ENCODE measurements at places on chromosomes 5 and 9.

DNA sequence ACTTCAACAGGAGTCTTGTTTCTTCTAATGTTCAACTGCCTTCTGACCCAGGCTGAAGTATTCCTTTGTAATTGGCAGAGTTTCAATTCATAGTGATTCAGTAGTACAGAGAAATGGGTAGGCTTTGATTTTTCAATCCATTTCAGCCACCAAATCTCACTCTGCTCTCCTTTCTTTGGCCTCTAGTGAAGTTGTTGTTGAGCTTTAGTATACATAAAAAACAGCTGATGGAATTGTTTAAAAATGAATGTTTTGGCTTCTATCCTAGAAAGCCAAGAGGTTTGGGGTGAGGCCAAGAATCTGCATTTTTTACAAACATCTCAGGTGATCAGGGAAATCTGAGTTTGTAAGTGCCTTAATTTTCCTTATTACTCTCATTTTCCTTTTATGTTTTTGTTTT, 182.9 kb upstream of the MAP1B start:
- no peak for DNase-seq

DNA sequence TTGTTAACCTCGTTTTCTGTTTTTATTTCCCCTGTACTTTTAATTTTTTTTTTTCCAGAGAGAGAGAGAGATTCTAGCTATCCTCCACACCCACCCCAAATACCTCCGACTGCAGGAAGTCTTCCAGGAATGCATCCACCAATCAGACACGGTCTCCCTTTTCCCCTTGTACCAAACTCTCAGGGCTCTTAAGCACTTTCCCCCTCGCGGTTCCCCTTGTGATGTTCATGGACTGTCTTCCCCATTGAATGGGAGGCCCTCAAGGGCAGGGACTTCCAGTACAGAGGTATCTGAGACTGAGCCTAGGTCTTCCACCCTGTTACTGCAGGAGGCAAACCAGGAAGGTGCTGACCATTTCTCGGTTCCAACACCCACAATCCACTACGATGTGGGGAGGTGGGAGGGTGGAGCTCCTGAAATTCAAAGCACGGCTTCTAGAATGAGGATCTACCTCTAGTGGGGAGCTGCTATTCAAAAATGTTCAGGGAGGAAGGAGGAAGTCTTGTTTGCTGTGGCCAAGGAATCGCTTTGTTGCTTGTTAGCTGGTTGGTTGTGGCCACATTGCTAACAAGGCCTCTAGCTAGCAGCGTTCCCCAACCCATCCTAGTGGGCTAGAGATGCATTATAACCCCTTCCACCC, 37.5 kb upstream of the PTGS1 start:
- no peak for DNase-seq

DNA sequence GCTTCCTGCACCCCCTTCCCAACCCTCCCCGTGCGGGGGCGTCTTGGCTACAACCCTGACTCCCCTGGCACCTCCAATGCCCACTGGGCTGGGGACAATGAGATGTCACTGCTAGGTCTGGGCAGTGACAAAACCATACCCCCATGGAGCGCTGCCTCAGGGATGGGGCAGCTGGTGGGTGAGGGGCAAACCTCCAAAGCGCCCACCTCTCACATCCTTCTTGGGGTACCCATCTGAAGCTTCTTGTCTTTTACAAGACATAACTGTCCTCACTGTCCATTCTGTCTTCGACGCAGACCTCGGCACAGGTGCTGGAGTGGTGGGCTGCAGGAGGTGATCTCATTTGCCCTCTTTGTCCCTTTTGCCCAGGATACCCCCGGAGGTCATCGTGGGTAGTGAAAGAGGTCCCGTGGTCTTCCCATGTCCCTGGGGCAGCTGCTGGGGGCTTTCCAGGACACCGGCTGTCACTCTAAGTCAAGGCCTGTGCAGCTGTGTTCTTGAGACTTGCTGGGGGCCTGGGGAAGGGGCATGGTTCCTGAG, 27.8 kb upstream of the CSF1R start:
- DNase-seq: no peak

GRCh38 chr9:133189826-133190225, 19.2 kb downstream of the OBP2B start:
- no peak for DNase-seq

GRCh38 chr5:141772281-141772680, 90.3 kb upstream of the ARAP3 start:
- no peak for DNase-seq

DNA sequence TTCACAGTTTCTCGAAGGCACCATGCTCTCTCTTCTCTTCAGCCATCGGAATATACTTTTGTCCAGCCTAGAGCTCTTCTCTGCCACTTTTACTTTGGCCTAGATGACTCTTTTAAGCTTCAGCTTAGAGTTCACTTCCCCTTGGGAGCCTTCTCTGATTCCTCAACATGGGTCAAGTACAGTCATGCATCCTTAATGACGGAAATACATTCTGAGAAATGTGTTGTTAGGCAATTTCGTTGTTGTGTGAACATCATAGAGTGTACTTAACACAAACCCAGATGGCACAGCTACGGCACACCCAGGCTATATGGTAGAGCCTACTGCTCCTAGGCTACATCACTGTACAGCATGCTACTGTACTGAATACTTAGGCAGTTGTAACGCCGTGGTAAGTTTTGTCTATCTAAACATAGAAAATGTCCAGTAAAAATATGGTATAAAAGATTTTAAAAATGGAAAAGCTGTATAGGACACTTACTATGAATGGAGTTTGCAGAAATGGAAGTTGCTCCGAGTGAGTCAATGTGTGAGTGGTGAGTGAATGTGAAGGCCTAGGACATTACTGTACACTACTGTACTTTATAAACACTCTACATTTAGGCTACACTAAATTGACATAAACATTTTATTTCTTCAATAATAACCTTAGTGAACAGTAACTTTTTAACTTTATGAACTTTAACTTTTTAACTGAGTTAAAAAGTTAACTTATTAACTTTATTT, 15.1 kb upstream of the TNFSF15 start:
- DNase-seq: no peak

DNA sequence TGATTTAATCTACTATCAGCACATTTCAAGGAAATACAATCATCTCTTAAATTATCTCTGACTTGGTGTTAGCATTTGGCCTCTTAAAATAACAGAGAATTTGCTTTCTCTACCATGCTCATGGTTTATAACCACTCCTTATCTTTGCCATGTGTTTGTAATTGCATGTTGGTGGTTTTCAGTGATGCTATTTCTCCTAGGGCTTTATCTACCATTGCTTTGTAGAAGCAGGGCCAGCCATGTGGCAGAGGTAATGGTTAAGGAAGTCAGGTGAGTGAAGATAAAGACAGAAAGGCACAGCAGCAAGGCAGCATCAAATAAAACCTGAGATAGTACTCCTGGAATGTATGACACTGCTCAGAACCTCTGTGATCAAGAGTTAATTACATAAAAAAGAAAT, 206.2 kb downstream of the FER start:
- DNase-seq: no peak

- no peak for DNase-seq
Observed at GRCh38 chr9:135614821-135615665, 24.3 kb downstream of the GLT6D1 start.

DNA sequence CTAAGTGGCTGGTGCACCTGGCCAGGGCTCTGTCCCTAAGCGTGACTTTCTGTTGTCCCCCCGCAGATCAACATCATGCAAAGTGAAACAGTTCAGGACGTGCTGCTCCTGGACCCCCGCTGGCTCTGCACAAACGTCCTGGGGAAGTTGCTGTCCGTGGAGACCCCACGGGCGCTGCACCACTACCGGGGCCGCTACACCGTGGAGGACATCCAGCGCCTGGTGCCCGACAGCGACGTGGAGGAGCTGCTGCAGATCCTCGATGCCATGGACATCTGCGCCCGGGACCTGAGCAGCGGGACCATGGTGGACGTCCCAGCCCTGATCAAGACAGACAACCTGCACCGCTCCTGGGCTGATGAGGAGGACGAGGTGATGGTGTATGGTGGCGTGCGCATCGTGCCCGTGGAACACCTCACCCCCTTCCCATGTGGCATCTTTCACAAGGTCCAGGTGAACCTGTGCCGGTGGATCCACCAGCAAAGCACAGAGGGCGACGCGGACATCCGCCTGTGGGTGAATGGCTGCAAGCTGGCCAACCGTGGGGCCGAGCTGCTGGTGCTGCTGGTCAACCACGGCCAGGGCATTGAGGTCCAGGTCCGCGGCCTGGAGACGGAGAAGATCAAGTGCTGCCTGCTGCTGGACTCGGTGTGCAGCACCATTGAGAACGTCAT, 19.7 kb upstream of the CTSL start:
- no peak for DNase-seq

- no peak for DNase-seq
Observed at GRCh38 chr9:88092797-88093331, 45.4 kb downstream of the SPATA31C2 start.

DNA sequence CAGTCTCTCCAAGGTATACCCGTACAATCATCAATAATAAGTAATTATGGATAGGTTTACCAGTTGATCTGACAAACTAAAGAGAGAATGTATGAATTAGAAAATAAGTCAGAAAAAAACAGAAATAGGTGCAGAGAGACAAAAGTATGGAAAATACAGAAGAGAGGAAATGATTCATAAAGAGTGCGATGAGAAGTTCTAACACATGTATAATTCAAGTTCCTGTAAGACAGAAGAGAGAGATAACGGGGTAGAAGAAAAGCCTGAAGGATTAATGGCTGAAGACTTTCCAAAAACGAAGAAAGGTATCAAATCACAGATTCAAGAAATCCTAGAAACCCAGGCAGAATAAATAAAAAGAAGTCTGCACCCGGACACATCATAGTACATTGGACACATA, 16.2 kb upstream of the SMU1 start:
- no peak for DNase-seq

GRCh38 chr5:180696116-180696515, 43.7 kb downstream of the OR2Y1 start:
- DNase-seq: no peak
